ENCODE measurements at places on chromosomes 2 and 18.

DNA sequence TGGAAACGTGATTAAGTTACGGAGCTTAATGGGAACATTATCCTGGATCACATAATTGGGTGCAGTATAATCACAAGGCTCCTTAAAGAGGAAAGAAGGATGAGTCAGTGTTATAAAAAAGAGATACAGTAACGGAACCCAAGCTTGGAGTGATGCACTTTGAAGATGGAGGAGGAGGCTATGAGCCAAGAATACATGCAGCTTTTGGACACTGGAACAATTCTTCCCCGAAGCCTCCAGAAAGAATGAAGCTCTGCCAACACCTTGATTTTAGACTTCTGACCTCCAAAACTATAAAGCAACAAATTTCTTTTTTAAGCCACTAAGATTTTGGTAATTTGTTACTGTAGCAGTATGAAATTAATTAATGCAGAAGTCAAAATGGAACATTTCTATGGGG is 85.1 kb downstream of the CDH7 start:
- DNase-seq: no peak

DNA sequence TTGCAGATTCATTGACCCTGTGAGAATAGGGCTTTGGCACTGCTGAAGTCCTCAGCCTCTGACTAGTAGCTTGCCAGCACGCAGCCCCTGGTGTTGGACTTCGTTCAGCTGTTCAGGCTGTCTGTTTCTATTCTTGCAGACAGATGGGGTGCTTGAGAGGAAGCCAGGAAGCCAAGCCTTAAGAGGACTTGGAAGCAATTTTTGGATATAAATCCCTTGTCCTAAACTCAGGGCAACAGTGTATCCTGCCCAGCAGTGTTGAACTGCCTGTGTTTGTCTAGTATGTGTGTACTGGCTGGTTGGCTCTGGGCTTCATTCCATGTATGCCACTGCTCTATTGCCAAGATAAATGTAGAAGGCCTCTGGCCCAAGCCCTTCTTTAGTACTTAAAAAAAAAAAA is 108.6 kb downstream of the COMMD1 start:
- DNase-seq: no peak

DNA sequence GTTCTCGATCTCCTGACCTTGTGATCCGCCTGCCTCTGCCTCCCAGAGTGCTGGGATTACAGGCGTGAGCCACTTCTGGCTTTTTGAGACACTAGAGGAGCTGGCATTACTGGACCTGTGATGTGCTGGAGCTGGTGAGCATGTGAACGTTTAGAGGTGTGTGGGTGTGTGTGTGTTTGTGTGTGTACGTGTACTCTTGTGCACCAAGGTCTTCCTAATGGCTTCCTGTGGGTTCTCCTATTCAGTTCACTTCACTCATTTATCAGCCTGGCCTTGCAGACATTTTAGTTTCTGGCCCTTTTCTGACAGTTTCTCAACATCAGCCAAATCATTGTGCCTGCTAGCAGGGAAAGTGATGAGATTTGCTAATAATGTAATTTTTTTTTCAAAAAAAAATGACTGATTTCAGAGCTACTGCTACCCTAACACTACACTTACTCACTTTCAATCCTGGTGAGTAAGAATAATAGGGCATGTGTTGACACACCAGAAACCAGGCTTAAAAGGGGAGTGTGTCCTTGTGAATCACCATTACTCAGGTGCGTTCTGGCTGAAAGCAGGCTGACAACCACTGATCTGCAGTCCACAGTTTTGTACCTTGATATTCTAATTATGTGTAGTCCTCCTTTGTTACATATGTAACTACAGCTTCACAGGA is 41.0 kb upstream of the ACTR3 start:
- no peak for DNase-seq

- no peak for DNase-seq
Measured at GRCh38 chr18:58808349-58808748, 56.3 kb upstream of the ZNF532 start.

DNA sequence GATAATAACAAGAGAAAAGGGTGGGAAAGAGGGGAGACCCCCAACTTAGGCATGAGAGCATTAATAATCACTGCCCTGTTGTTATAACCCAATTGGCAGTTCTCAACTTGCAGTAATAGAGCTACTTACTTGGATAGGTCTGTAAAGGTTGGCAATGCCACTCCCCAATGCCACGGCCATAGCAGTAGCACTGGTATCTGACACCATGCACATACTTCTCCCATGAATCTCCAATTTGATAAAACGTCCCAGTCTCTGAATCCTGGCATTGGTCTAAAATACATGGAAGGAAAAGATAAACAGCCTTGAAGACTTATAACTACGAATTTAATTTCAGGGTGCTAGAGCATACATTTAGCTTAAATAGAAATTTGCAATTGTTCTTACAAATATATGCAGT is 16.8 kb downstream of the FN1 start:
- DNase-seq: no peak

DNA sequence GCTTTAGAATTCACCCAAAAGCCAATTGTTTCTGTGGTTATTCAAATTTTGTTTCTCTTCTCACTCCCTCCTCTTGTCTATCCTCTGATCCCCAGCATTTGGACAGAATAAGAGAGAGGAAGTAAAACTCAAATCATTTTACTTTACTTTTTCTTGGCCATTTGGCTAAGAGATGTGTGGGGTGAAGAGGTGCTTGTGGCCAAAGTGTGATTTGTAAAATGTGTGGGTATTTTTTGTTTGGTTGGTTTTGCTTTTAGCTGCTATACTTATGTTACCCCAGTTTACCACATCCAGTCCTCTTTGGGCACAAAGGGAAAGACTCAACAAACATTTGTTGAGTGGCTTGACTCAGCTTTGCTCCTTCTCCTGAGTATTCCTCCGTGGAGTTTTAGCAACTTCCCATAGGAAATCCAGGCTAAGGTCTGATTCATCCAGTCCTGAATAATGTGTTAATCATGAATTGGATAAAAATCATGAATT is 109.1 kb upstream of the CYP1B1 start:
- no peak for DNase-seq

GRCh38 chr2:172131713-172132555 is 29.2 kb upstream of the DLX2 start:
- DNase-seq: no peak

- DNase-seq: no peak
Measured at GRCh38 chr2:116117845-116118244, 1675.4 kb downstream of the DPP10 start.

DNA sequence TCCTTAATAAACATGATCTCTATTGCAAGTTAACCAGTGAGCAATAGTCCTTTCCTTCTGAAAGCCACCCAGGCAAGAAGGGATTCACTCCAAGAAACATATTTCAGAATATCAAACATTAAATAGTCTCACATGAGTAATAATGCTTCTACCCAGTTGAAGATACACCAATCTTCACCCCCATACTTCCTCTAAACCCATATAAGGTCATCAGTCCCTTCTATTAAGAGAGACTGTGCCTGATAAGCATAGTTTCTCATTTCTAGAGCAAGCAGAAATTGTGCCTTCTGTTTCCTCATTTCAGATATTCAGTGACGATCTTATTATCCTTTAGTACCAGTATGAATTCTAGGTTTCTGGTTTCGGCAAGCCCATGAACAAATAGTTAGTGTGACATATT is 64.6 kb downstream of the DSEL start:
- no peak for DNase-seq

GRCh38 chr2:34985474-34985873 is 1370.1 kb upstream of the CRIM1 start:
- no peak for DNase-seq

DNA sequence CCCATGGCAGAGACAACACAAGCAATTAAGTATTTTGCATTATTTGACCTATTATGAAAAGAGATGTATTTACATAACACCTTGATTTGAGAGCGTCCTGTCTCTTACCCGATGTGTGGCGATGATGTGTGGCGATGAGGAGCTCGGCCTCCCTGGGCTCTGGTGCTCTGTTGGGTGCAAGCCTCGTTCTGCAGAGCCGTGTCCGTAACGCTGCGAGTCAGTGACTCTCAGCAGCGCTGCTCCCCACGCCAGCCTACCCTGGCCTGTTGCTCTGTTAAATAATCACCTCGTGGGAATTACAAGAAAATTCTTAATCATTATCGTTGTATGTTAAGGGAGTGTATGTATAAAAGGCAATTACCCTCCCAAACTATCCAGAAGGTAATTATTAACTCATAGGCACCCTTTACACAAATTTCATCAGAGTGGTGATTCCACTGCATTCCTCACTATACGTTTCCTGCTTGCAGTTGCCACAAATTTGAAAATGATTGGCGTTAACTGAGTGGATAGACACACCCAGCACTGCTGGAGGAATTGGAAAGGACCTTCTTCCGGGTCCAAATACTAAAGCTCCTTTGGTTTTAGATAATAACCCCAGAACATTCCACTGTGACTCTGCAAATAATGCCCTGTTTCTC is 52.0 kb upstream of the NFATC1 start:
- no peak for DNase-seq

GRCh38 chr2:72036173-72036545 is 111.5 kb downstream of the CYP26B1 start:
- no peak for DNase-seq

DNA sequence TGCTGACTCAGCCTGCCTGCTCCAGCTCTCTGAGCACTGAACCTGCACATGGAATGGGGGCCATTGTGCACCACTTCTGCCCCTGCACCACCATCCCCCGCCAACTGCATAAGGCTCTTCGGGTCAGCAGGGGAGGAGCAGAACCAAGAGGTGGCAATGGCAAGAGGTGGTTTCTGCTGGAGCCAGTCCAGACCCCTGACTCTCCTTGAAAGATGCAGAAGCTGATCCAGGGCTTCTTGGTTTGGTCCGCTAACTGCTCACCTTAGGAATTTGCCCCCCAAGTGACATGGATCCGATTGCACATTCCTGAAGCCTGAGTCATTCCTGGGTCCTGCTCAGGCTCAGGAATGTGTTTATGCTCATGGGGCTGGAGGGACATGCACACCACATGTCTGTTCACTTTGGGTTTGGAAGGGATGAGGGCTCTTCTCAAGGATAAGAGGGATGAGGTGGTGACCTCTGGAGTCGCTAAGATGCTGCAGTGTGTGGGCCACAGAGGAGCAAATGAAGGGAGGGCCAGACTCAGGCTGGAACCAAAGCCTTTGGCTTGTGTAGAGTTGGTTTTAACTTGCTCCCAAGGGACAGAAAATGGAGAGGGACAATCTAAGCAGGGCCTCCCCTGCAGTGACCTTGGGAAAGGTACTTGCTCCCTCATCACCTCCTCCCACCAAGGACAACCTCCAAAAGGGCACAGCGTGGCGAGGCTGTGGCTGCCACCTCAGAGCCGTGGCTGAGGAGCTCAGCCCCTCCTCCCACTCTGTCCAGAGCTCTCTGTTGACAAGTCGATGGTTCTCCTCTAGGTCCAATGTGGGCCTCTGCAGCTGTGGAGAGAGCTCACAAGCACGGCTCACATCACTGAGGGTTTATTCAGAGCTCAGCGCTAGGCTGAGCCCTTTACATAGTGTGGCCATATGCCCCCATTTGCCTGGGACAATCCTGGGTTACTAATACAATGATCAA is 66.2 kb downstream of the HS1BP3 start:
- no peak for DNase-seq

DNA sequence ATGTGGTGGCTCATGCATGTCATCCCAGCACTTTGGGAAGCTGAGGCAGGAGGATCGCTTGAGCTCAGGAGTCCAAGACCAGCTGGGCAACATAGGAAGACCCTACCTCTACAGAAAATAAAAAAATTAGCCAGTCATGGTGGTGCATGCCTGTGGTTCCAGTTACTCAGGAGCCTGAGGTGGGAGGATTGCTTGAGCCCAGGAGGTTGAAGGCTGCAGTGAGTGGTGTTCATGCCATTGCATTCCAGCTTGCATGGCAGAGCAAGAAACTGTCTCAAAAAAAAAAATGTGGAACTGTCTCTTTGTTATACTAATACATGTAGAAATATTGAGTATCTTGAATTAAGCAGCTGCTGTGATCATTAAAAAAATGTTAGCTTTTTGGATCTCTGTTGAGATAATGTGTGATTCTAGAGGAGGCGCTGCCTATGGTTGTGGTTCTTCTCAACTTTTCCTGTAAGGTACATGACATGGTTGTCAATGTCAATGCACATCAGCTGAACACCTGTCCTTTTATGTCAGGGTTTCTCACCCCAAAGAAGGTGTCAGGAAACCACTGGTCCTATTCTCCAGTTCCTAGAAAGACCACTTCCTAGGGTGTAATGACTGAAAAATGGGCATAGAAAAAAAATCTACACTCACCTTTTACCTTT is 34.7 kb upstream of the IL1RL1 start:
- DNase-seq: no peak

GRCh38 chr18:12318334-12318697 is 10.3 kb downstream of the TUBB6 start:
- DNase-seq: no peak

DNA sequence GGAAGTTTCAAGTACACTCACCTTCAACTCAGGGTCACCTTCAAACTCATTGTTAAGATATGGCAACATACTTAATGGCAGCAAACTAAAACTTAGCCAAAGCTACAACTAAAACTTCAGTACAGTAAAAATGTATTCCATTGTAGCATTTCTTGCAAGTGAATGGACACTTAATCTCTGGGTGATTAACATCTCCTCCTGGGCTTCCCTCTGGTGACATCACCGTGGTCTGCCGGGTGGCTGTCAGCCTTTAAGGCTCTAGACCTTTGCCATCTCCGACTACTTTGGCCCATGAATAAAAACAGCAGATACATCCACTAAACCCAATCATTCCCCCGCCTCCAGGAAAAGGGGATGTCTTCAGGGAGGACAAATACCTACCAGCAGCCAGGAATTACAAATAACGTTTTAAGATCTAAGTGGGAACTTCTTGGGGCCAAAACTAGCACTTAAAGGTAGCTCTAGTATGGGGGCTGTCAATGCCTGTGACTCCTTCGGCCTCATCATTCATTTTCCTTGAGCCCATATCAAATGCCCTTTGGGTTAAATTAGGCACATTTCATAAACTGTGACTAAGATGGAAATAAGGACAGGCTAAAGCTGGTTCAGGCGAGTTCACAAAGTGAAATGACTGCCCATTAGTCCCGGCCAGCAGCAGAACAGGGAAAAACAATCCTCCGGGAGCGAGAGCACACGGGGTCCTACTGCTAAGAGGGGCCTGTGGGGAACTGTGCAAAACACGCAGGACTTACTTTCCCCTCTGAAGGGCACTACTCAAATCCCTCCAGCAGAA is 1.1 kb downstream of the TFCP2L1 start:
- DNase-seq: no peak

GRCh38 chr2:150528861-150529801 is 41.7 kb upstream of the RND3 start:
- no peak for DNase-seq

DNA sequence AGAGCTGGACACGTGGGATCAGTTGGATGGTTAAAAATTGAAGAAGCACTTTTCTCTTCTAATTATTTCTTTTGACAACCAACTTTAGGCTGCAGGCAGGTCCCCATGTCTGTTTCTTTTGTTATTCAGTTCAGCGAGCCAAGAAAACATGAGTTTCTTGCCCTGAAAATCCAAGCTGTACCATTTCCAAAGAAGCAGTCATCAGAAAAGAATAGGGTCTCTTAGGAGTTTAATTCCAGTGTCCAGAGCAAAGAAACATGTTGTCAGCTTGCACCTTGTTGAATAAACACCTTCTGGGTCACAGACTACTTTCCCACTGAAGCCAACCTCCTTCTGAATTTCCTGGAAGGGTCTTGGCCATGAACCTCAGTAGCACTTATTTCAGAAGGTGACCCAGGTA is 170.5 kb upstream of the COPS8 start:
- DNase-seq: no peak
